Glutamatergic neuron (in vitro differentiated cells): ENCODE measurements at places on chromosomes 3 and 15. TPM values are rescaled to one million over a fixed set of nuclear protein-coding genes. Genes with fewer than 3 reads are reported as not detected.

GRCh38 chr3:151379083-151379734, 5.3 kb downstream of the P2RY12 start:
- H3K4me1 ChIP-seq, result peaks cover 4% of the 10 kb centered on the region
- H3K27ac ChIP-seq, result no peak overlapping the region
- no peaks in the 10 kb centered on the region for H3K27me3 ChIP-seq
- DNase-seq, result peak; percentile 69
- H3K36me3 ChIP-seq, result no peaks in the 10 kb centered on the region

GRCh38 chr3:98233468-98233867, 30.6 kb upstream of the OR5H6 start:
- H3K36me3 ChIP-seq, result no peaks in the 10 kb centered on the region
- peaks cover 2% of the 10 kb centered on the region for H3K27me3 ChIP-seq
- H3K27ac ChIP-seq, result no peak overlapping the region
- DNase-seq, result no peak
- H3K4me3 ChIP-seq, result no peak overlapping the region

GRCh38 chr3:106965307-106965706, 411.9 kb upstream of the CCDC54 start:
- no peaks in the 10 kb centered on the region for H3K27me3 ChIP-seq
- H3K4me3 ChIP-seq, result no peak overlapping the region
- H3K36me3 ChIP-seq, result no peaks in the 10 kb centered on the region
- DNase-seq, result no peak

The TMEM158 gene
- total RNA-seq, result 7.8 TPM

DNA sequence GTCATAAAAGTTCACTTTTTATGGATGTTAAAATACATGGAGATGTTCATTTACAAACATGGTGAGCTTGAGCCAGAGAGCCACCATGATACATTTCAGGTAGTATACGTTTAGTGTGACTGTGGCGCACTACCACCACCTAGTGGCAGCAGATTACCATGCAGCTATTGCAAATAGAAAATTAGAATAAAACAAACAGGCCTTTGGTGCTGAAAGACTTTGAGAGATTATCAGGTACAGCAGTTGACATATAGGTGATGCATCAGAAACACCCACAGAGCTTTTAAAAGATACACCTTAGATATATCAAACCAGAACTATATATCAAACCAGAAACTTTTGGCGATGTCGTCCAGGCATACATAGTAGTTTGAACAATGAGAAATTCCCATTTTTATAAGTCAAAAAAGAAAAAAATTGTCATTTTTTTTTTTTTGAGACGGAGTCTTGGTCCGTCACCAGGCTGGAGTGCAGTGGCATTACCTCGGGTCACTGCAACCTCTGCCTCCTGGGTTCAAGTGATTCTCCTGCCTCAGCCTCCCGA, 42.0 kb upstream of the ICE2 start:
- H3K27me3 ChIP-seq, result no peaks in the 10 kb centered on the region
- no peak overlapping the region for H3K4me3 ChIP-seq
- DNase-seq, result peak; percentile 82
- peaks cover 10% of the 10 kb centered on the region for H3K4me1 ChIP-seq
- no peak overlapping the region for H3K27ac ChIP-seq
- H3K36me3 ChIP-seq, result no peaks in the 10 kb centered on the region
